ENCODE measurements at places on chromosomes 3 and 15. TPM values are rescaled to one million over a fixed set of nuclear protein-coding genes. Genes with fewer than 3 reads are reported as not detected.

- no peak for DNase-seq
Measured at GRCh38 chr15:27238209-27238608, 267.2 kb downstream of the GABRG3 start.

DNA sequence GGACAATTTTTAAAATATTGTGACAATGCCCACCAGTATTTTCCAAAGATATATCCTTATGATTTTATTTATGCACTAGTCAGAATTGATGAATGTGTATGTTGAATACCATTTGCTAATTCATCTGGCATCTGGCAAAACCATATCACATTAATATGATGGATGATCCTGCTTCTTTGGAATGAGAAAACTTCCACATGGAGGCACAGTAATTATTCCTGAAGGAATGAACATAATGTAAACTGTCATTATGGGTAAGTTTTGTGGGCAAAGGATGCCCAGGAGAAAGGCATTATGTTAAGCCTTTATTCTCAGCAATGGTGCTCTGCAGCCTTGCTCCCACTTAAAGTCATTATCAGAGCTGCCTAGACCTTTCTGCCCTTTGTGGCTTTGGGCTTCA, 113.0 kb upstream of the MME start:
- no peak for DNase-seq

- DNase-seq, result no peak
Measured at GRCh38 chr3:116291141-116291540, 154.1 kb downstream of the LSAMP start.

The SH2D7 gene
- total RNA-seq, result not detected

GRCh38 chr3:172546628-172547214, 23.5 kb upstream of the TNFSF10 start:
- DNase-seq, result no peak

GRCh38 chr3:78765671-78766485, 1001.9 kb downstream of the ROBO1 start:
- no peak for DNase-seq

The MFGE8 gene
- total RNA-seq, result 196 TPM

Data from upper lobe of left lung (tissue), 6 donors.